ENCODE measurements at places on chromosomes 7 and 10.
A peak's percentile ranks its signal among the peaks of the same experiment; 100 is the strongest.

DNA sequence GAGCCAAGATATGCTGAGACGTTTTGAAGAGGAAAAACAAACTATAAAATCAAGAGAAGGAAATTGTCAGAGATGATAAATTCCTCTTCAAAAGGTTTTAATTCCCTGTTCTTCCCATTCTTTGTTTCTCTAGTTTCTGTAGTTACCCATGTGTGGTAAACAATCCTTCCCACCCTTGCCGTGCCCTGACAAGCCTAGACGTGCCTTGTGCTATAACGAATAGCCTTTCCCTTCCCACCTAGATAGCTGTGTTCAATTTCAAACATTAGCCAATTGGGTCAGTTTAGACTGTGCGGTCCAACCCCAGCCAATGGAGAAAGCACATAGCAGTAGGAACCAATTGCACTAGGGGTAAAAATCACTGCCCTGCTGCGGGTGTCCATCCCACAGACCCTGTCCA is 138.1 kb downstream of the RALA start:
- no peak for DNase-seq

- no peak for DNase-seq
These were observed 7.4 kb downstream of the SLC29A3 start for GRCh38 chr10:71326464-71326881.

- no peak for DNase-seq
These were observed 39.2 kb downstream of the AGAP3 start for GRCh38 chr7:151125470-151125845.

DNA sequence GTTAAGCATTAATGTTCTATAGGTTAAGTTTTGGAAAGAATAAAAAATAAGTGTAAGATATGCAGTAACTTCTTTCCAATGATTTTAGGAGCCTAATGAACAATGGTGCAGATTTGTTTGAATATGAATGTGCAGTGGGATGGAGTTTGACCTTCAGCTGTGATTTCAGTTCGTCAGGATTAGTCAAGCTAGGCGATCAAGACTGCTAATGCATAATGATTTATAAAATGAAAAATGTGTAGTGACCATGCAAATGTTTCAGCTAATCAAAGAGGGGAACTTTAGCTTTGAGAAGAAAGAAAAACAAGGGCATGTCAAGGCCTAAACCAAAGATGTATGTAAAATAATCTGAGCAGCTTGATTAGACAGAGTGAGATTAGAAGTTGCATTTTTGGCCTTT is 208.5 kb downstream of the FOXP2 start:
- no peak for DNase-seq

GRCh38 chr7:82410461-82410860 is 33.1 kb downstream of the CACNA2D1 start:
- DNase-seq = no peak

- DNase-seq = no peak
These were observed 552.7 kb downstream of the DNAJB6 start for GRCh38 chr7:157889480-157889879.

- no peak for DNase-seq
These were observed 666 bp downstream of the SMKR1 start for GRCh38 chr7:129502708-129503685.

GRCh38 chr7:378041-378420 is 88.1 kb downstream of the FOXL3 start:
- no peak for DNase-seq

DNA sequence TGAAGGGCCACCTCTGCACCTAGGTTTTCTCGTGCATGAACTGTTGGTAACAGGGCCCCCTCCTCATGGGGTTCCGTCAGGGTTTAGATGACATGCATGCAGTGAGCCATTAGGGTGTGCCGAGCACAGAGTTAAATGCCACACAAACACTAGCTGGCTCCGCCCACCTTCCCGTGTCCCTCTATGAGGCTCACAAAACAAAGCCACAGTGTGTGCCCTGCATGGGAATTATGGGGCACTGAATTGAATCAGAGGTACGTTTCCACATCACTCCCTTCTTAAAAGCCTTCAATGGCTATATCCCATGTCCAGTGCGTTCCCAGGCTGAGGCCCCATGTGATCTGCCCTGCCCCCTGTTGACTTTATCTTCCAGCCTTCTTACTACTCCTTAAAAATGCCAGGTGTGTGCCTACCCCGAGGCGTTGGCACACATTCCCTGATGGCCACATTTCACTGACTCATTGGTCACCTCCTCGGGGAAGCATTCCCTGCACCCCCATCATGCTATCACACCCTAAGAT is 35.7 kb downstream of the GSDME start:
- no peak for DNase-seq

DNA sequence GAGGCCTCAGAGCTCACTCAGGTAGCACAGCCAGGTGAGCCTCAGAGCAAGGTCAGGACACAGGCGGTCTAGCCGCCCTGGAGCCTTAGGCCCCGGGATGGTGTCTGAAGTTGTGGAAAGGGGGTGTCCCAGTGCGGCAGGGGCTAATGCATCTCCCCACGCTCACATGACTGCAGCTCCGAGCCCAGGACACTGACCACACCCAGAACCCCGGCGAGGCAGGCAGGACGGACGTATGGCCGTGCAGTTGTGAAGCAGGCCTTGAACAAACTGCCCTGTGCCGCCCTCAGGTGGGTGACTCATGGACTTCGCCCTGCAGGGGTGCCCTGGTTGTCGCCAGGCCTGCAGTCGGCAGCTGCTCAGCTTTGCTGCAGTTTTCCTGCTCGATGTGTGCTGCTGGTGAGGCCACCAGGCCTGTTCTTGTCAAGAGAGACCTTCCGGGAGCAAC is 5.0 kb upstream of the PRKAR1B start:
- DNase-seq = peak; percentile 23

- DNase-seq = peak; percentile 21
These were observed 55.8 kb downstream of the INPP5A start for GRCh38 chr10:132593389-132593788.

- peak; percentile 12 for DNase-seq
These were observed at the start of gene SCRN1 for GRCh38 chr7:29989257-29989995. SCRN1 (minus strand) TSS chr7:29989801; CDS start chr7:29969067, 20,734 bp downstream.

- no peak for DNase-seq
These were observed 115.3 kb downstream of the PTPN20 start for GRCh38 chr10:47026301-47027107.

GRCh38 chr10:71213127-71213621 is 804 bp downstream of the UNC5B start:
- peak; percentile 9 for DNase-seq

DNA sequence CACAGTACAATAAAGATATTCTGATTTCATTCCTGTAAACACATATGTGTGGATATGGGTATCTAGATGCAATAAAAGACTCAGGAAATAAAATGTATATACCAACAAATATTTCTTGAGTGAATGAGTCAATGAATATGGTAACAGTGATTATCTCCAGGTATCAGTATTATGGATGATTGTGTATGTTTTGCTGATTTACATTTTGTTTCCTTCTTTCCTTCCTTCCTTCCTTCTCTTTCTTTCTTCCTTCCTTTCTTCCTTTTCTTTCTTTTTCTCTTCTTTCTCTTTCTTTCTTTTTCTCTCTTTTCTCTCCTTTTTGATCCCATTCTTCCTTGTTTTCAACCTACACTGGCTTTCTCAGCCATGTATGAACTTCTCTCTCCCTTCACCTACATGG is 85.3 kb upstream of the DLX6 start:
- no peak for DNase-seq

- DNase-seq = peak; percentile 11
These were observed 28.9 kb upstream of the STK17A start for GRCh38 chr7:43553999-43554398.

GRCh38 chr10:3424111-3424851 is 251.7 kb upstream of the PITRM1 start:
- no peak for DNase-seq

DNA sequence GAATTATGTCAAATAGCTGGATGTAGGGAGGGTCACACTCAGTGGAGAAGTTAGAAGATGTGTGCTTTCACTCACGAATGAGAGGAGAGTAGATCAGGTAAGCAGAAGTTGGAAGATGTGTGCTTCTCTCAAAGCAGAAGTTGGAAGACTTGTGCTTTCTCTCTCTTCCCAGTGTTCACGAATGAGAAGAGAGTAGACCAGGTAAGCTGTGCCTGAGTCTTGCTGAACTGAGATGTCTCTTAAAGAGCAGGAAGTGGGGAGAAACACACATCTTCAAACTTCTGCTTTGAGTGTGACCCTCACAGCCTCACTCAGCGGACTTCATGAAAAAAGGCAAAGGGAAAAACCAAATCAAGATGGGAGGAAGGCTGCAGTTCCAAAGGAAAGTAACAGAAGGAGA is 7.0 kb upstream of the TMEM243 start:
- DNase-seq = no peak

DNA sequence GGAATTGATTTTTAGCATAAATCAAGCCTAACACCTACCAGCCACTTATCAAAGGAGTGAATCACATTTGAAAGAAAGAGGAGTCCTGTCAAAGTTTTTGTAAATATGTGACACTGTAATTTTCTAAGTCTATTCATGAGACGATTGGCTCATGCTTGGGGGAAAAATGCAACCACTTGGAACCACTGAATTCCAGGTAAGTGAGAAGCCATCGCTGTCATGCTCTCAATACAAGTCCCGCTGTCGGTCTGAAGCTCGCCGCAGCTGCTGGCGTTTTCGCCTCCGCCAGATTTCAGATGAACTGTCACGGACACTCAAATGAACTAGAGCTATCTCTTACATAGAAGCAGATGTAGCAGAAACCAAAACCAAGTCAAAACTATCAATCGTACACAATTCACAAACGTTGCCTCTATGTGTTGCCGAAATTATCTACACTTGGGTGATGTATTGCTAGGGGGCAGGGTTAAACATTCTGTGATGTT is 279.8 kb upstream of the FZD8 start:
- no peak for DNase-seq

- no peak for DNase-seq
These were observed 181.3 kb upstream of the FZD1 start for GRCh38 chr7:91082852-91083495.

GRCh38 chr7:45001826-45002225 is 1.8 kb downstream of the CCM2 start:
- DNase-seq = no peak

- DNase-seq = no peak
These were observed 94.5 kb downstream of the ETV1 start for GRCh38 chr7:13894954-13895353.

- no peak for DNase-seq
These were observed 19.1 kb upstream of the TNKS2 start for GRCh38 chr10:91779011-91779605.

GRCh38 chr7:42511027-42511426 is 274.0 kb upstream of the GLI3 start:
- no peak for DNase-seq

- no peak for DNase-seq
These were observed 1087.1 kb upstream of the POT1 start for GRCh38 chr7:126016722-126017121.

DNA sequence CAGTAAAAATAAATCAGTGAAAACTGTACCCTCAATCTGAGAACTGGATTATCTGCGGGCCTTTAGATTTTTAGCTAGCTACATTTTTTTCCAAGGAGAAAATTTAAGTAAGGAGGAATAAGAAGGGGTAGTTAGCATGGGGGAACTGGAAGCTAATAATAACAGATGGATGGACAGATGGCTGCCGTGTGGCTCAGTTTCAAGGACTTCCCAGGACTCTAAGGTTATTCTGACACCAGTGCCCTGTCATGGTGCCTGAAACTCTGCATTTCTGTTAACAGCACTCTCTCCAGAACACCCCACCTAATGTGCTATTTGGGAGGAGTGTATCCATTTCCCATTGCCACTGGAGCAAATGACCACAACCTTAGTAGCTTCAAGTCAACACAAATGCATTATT is 75.7 kb upstream of the PDE1C start:
- DNase-seq = no peak

DNA sequence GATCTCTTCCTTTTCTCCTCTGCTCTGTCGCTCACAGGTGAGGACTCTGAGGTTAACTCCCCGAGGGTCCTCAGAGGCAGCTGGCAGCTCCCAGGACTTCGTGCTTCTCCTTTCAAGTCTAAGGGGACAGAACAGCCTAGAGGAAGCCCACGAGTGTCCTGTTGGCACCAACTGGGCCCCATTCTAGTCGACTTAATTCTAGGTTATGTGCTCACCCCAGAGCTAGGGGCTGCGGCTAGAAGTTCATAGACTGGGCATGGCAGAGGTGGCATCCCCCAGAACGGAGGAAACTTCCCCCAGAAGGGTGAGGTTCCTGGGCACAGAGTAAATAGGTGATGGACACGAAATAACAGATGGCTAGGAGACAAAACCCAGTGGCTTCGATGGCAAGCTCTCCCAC is 259.4 kb downstream of the TEX36 start:
- no peak for DNase-seq

GRCh38 chr7:18421297-18422002 is 74.1 kb upstream of the HDAC9 start:
- no peak for DNase-seq

- no peak for DNase-seq
These were observed 102.8 kb upstream of the ARID5B start for GRCh38 chr10:61798713-61799112.

DNA sequence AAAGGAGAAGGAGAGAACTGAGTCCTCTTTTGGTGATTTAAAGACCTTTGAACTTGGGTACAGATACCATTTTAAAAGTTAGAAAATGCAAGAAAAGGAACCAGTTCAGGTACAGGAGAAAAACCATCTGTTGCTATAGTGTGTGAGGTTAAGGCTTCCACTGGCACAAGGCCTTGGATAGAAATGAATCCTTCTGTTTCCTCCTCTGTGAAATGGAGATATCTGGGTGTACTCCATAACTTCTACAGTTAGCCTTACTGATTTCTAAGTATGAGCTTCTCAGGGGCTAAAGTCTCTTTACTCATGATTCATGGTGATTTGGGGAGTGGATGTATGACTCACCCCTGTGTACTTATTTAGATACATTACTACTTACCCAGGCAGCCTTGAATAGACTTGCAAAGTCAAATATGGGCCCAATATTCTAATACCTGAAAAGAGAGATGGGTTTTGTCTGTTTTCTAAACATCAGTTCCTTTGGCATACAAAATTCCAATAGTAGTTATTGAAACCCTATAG is 117.2 kb upstream of the ADO start:
- DNase-seq = no peak

GRCh38 chr10:24493165-24493564 is 230.5 kb downstream of the ARHGAP21 start:
- DNase-seq = no peak

DNA sequence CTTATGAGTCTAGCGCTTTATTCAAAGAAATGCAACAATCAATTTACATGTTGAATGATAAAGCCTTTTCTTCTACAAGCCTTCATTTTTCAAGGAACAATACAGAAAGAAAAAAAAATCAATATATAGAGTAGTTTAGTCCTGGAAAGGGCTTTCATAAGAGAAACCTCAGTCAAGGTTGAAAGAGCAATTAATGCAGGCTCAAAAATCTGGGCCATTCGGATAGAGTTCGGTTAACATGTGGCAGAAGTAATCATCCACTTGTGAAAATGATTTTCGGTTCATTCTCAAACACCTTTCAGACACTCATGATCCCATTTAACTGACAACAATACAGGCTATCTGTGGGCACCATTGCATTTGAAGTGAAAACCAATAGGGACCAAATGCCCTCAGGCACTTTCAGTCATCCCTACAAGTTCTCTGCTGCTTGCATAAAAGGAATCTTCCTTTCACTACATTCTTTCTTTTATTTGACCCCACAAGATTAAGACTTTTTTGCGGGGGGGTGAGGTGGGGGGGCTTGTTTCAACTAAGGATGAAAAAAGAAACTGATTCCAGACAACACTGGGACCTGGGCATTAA is 177.9 kb downstream of the RNF133 start:
- DNase-seq = no peak
